ENCODE measurements at places on chromosomes 7 and 10.
A peak's percentile ranks its signal among the peaks of the same experiment; 100 is the strongest.

- peak; percentile 10 for DNase-seq
Observed at GRCh38 chr10:47378606-47379444, 5.3 kb downstream of the ZNF488 start.

GRCh38 chr7:108770981-108771745 is 201.5 kb downstream of the DNAJB9 start:
- DNase-seq = no peak

DNA sequence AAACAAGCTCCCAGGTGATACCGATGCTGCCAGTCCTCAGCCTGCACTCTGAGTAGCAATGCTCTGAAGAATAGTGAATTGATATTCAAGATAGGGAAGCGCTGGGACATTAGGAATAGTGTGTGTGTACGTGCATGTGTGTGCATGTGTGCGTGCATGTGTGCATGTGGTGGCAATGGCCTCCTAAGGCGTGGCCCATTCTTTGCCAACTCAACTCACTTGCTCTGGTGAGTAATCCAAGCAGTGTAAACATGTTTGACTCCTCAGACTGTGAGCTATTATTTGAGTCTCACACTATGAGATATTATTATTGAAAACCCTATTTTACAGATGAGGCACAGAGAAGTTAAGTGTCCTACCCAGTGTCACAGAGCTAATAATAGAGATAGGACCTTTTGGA is 186.6 kb downstream of the RAB11FIP2 start:
- DNase-seq = no peak

GRCh38 chr10:32906595-32906994 is 51.4 kb downstream of the ITGB1 start:
- no peak for DNase-seq

- DNase-seq = no peak
Observed at GRCh38 chr7:24283554-24283896, 465 bp upstream of the NPY start.

- DNase-seq = no peak
Observed at GRCh38 chr7:152158801-152159587, 133.5 kb downstream of the GALNT11 start.

DNA sequence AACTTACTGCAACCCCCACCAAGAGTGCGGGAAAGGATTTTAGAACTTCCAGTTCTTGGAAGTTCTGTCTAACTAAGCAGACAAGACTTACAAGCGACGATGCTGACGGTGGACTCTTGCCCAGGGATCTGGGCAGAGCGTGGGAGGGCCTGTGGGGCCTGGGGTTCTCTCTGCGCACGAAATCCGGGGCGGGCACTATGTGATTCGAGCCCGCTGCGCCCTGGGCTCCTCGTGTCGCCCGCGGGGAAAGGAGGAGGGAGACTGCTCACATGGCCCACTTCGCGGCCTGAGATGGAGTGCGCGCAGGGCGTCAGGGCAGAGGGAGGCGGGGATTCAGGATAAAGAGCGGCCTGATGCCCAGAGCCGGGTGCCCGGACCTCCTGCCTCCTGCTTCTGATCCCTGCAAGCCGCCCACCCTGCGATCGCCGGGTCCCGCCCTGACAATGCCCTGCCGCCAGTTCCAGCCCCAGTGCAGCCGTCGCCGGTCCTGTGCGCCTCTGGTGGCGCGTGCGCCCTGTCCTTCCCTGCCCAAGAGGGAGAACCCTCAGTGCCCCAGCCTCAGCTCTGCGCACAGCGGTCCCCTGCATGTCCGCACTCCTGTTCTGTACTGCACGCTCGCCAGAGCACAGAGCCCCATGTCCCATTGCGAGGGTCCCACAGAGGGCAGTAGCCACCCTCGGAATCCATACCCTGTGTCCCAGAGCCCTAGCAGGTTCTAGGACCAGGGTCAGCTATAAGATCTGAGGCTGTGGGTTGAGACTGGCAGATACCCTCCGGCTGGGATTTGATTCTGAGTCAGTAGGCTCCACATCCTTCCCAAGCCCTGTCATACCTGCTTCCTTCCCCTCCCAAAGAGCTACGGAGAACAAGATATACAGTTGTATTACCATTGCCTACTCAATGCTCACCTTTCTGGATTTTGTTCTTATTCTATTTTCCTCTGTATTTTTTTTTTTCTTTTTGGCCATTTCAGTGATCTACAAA is 99.4 kb upstream of the TMEM106B start:
- DNase-seq = peak; percentile 44

DNA sequence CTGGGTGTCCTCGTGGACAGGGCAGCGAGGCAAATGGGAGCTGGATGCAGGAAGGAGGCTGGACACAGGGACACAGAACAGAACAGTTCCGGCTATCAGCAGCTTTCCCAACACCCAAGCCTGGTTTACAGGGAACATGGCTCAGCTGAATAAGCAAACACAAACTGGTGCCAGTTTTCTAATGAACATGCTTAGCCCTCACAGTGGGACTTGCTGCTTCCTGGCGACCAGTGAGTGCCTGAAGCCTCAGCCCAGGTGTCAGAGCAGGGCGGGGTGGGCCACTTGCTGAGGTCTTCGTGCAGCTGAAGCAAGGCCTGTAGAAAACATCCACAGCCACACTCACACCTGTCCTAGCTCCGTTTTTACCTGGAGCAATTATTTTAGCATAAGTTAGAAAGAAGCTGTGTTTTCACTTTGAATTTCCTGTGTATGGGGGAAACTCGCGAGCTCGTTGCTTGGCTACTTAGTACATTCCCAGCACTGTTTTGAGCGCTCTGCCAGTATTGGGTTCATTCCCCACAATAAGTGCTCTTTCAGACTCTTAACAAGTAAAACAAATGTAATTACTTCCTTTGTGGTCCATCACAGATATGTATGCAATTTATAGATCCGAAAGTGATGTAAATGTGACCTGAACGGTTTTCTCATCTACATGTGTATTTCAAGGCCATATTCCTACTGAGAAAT is 261.2 kb upstream of the SHH start:
- DNase-seq = no peak

DNA sequence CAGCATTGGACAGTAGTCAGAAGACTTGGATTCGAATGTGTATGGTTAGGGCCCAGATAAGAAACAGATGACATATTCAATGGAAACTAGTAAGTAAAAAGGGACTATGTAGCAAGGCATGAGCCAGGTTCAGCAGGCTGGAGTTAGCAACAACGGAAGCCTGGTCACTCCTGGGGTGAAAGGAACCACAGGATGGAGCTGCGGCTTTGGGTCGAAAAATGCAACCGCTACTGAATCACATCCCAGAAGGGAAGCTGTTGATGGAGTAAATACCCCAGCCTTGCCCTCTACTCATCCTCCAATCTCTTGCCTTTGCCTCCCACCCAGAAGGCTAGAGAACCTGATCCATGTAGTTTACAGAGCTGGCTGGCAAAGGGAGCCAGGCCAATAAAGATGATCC is 37.5 kb upstream of the EGR2 start:
- DNase-seq = no peak

DNA sequence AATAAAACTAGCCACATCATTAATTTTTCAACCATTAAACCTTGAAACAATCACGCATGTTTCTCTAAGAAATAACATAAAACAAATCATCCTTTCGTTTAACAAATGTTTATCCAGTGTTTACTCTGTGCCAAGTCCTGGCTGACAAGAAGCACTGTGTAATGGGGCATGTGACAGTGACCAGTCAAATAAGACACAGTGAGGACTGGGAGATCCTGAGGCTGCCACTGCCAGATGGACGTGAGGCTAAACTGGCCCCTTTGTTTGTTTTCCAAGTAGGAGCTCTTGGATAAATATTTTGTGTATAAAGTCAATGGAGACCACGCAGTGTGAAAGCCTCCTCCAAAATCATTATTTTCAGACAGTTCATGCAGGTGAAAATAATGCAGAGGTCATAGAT is 626.2 kb downstream of the SUGCT start:
- DNase-seq = no peak

DNA sequence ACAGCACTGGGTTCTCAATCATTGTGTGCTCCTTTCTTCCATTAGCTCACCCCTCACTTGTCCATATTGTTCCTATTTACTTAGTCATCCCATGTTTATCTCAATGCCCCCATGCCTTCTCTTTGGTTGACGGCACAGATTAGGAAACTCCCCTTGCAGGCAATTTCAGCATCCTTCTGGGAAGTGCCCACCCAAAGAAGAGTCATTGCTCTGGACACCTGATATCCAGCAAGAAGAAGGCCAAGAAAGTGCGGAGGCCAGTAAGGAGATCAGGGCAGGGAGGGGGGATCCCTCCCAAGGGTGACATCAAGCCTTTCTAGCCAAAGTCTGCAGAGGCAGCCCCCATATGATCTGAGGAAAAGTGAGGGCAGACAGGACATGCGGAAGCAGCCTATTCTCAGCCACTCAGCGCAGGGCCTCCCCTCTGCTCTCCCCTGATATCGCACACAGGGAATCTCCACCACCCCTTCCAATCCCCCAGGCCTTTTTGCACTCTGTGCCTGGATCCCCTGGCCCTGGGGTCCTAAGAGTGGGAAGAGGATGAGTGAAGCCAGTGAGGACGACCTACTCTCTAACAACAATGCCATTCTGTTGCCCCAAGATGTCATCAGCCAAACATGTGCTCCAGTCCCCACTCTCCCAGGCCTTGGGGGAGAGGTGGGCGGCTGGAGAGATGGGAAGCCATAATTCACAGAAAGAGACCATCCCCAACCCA is 1.8 kb downstream of the TRPV6 start:
- DNase-seq = no peak

GRCh38 chr7:121994625-121995410 is 121.9 kb downstream of the PTPRZ1 start:
- DNase-seq = peak; percentile 58

GRCh38 chr10:36621346-36621745 is 504.1 kb upstream of the ANKRD30A start:
- DNase-seq = no peak

DNA sequence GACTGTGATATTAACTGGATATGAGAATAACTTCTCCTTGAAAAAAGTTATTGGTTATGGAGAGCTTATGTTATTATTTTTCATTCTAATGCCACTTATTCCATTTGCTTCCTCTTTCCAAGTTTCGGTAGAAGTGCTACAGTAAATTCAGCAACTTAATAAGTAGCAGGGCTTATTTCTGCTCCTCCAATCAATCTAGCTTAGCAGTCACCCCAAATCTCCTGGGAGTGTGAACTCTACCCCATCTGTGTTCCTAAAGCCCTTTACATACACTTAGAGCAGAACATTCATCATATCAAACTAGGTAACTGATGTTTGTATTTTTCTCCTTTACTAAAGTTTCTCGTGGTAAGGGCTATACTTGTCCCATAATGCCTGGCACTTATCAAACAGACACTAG is 8.7 kb downstream of the ARL3 start:
- no peak for DNase-seq

DNA sequence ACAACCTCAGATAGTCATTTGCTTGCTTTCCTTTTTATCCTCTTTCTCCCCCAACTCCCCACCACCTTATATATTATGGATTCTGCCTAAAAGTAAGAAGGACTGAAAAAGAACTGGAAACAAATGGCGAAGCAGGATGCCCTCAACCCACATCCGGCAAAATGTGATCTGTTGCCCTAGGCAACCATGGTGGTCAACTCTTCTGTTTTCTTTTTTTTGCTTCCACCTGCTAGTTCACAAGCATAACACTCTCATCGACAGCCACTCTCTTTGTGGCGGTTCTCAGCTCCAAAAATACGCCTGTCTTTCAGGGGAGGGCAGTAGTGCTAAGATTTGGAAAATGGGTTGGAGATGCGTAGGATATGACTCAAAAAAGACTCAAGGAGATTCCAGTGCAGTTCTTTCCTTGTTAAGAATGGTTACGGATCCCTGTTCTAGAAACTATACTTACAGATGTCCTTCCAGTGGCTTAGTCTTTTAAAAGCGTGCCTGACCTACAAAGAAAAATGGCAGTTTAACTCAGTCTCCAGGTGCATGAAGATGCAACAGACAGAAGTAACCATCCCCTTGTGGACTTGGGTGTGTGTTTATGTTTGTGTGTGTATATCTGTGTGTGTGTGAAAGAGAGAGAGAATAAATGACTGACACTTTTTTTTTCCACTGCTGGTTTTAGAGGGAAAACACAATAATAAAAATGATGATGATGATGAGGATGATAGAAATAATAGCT is 10.7 kb downstream of the APBB1IP start:
- DNase-seq = no peak

Data from H7 (cell line).